ENCODE measurements at places on chromosomes 1 and 21.

GRCh38 chr1:6570100-6570499 lies 9.7 kb upstream of the ZBTB48 start:
- DNase-seq: no peak

DNA sequence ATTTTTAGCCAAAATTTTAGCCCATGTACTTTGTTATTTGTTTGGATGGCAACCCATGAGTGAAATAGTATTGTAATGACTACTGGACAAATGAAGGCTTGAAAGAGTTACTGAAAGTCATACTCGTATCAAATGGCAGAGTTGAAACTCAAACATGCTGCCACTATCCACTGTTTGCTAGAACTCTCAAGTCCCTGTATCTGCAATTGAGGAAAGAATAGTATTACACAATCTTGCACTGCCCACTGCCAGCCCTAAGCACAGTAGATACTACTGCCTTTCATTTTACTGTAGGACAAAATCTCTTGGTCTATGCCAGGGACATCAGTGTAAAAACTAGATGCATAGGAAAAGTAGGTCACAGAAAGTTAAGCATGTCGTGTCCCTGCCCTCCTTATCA lies 581.1 kb upstream of the PLXNA2 start:
- DNase-seq: no peak

DNA sequence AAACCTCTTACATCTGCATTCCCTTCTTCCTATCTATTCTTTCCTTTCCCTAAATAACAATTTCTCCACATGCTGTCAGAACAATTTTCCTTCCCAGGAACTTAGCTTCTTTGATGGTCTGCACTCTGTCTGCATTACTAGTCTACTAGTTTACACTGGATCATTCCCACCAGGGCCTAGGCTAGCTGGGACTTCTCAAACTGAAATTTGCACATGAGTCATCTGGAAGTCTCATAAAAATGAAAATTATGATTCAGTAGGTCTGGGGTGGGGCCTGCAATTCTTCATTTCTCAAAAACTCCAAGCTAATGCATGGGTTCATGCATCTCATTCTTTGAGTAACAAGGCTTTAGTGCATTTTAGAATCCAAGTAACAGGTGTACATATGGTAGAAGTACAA lies 74.2 kb downstream of the GABPA start:
- peak; percentile 60 for DNase-seq

- DNase-seq: no peak
Observed at GRCh38 chr21:17438635-17439034, 74.2 kb upstream of the CXADR start.

DNA sequence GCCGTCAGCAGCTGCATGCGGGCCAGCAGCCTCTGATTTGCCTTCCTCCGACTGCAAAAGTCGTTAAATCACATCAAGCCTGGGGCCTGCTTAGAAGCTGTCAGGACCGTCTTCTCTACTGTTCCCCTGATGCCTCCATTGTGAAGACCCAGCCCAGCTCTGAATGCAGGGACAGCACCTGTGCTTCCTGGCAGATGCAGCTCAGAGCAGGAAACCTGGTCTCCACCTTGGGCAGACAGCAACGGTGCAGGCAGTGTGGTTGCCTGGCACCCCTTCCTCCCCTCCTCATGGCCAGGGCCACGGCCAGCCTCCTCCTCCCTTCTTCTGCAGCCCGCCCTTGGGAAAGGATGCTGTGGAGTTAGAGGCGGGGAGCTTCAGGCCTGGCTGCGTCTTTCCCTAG lies 92.3 kb upstream of the COL6A1 start:
- no peak for DNase-seq

GRCh38 chr1:197841158-197841557 lies 61.3 kb upstream of the C1orf53 start:
- no peak for DNase-seq

- no peak for DNase-seq
Observed at GRCh38 chr21:44089001-44089911, 17.9 kb upstream of the PWP2 start.

GRCh38 chr1:232853994-232854797 lies 49.0 kb downstream of the MAP10 start:
- DNase-seq: peak; percentile 91

- peak; percentile 62 for DNase-seq
Observed at GRCh38 chr1:108897865-108898720, 21.3 kb downstream of the GPSM2 start.

DNA sequence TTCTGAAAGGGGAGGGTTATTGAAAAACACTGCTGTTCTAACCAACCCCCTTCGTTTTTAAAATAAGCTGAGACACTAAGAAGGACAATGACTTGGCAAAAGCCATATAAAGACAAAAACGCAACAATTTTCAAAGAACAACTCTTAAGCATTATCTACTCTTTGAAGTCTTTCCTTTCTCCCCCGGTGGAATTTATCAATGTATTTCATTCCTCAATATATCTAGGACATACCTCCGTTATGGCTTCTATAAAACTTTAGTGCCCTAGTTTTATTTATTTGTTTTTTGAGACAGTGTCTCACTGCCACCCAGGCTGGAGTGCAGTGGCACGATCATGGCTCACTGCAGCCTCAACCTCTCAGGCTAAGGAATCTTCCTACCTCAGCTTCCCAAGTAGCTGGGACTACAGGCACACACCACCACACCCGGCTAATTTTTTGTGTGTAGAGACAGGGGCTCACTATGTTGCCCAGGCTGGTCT lies 3.2 kb downstream of the NRDC start:
- no peak for DNase-seq

DNA sequence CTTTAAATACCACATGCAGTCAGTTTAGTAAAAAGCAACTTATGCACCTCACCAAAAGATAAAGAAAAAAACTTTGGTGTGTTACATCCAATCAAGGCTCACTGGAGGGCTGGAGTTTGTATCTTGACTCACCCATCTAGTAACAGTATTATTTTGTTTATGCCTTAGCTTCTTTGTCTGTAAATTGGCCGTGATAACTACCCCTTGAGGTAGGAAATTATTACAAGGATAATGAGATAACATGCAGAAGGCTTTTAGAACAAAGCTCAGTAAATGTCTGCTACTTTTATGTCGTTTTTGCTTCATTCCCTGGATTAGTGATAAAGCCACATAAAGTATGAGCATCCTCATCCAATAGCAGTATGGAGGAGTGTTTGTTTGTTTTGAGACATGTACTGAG lies 94.8 kb downstream of the ATP5PO start:
- no peak for DNase-seq

DNA sequence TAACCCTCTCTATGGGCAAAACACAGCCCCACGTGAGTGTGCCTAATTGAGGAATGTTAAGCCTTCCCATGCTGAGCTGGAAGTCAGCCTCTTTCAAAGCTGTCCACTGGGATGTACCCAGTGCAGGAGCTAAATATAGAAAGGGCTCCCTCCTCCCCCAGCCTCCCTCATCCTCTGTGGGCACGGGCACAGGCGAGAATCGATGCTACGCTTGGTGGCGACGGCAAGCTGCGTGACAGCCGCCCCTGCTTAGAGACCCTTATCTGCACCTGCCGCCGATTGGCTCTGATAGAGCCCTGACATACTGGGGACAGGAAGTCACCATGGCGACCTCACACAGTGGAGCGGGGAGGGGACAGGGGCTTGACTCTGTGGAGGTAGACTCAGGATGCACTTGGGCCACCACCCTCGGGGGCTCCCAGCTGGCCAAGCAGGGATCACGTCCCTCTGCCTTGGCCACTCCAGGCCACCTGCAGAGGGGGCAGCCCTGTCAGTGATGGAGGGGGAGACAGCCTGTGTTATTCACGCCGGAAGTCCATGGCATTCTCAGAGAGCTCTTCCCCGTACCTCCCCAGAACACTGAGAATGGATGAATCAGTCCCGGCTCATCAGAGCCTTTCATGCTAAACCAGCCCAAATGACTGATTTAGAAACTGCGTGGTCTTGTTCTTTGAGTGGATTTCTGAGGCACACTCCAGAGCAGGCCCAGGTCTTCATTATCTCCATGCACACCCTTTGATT lies 84.8 kb downstream of the KCND3 start:
- DNase-seq: no peak

DNA sequence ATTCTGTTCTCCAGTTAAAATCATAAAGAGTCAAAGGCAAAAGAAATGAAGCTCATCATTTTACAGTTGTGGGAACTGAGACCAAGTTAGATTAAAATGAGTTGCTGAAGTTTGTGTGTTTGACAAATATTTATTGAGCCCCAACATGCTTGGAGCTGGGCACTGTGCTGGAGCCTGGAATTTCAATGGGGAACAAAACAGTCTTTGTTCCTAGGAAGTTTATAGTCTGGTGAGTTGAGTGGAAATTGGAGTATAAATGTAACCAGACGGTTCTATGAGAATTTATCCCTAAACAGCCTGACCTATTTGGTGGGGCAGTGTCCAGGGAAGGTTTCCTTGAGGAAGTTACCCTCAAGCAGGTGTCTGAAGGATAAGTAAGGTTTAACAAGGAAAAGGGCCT lies 294.4 kb downstream of the PRDM2 start:
- no peak for DNase-seq
